ENCODE measurements at places on chromosomes 2 and 18.
A peak's percentile ranks its signal among the peaks of the same experiment; 100 is the strongest.

DNA sequence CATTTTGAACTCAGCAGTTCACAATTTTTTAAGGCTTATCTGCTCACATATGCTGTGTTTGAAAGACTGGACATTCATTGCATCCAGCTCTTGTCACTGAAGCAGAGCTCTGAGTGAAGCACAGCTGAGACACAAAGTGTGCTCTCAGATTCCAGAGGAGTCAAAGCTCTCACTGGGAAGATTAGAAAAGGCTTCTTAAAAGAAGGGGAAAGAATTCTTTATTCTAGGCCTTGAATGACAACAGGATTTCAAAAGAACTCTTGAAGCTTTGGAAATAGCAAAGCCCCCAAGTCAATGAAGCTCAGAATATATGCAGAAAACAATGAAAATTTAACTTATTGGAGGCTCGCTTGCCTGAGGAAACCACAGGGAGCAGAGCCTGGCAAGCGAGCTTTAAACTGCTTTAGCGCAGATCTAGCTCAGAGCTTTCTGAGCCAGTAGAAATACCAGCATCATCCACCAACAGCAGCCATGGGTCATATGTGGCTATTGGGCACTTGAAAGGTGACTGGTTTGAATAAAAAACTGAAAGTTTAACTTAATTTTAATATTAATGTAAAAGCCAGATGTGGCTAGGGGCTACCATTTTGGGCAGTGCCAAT is 369.7 kb downstream of the OSR1 start:
- no peak for DNase-seq

DNA sequence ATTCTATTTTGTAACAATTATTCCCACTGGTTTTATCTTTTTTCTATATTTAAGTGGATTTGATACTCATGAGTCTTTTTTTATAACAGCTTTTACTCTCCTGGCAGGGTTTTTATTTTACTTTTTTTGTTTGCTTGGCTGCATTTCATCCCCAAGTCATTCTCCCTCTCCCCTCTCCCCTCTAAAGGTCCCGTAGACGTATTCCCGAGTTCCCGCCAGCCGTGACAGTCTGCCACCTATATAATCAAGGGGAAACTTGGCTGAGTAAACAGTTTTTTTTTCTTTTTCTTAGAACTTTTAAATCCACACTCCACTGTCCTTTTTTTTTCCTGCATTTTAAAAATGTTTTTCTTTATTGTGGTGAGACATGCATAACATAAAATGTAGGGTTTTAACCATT is 433.1 kb upstream of the HS6ST1 start:
- DNase-seq, result no peak

DNA sequence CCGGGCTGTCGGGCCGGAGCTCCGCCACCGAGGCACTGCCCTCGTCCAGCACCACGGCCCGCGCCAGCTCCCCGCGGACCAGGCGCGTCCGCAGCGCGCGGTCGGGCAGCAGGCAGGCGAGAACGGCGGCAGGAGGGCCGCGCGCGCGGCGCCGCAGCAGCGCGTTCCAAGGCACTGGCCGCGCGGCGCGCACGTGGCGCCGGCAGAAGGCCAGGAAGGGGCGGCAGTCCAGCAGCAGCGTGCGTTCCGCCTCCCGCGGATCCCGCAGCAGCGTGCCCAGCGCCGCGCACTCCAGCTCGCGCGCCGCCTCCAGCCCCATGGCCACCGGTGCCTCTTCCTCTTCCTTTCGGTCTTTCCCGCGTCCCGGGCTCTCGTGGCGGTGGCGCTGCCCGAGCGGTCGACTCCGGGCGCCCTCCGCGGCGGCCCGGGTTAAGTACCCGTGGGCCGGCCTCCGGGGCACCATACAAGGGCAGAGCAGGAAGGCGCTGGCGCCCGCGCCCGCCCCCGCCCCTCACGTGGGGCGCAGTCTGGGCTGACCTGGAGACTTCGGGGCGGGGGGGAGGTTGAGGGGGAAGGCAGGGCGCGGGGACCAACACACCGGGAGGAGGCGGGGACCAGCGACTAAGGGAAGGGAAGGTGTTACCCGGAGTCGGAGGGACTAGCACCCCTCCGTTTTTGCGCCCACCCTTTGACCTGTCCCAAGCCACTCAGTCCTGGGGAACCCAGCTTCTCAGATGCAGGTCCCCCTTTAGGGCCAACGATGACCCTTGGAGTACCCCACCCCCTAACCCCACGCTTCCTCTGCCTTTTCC is at the start of gene DUSP2:
Gene DUSP2, minus strand, starts transcription at position 405 of the 812 bp plus-strand sequence. Its CDS starts 86 bp downstream, at position 319.
- peak; percentile 45 for DNase-seq

- DNase-seq, result no peak
Measured at GRCh38 chr2:158837645-158838044, 42.5 kb downstream of the DAPL1 start.
